NCI-H1694 (cell line): ENCODE measurements at places on chromosomes 1 and 21.

DNA sequence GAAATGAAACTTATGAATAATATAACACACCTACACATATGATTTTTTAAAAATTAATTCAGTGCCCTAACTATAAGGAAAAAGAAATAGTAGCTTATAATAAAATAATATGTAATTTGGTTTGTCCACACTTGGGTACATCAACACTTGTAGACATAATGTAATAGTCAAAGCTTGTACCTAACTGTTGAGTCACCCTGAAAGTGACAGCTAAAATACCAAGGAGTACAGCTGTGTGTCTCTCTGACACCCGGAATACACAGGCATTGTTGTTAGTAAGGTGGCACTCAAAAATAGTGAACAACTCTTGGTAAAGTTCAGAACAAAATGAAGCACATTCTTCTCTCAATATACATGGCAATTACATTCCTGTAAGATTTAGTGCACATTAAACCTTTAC, 243.4 kb downstream of the TRABD2B start:
- no peak for DNase-seq

GRCh38 chr1:3992103-3992556, 92.1 kb upstream of the C1orf174 start:
- DNase-seq, result no peak

DNA sequence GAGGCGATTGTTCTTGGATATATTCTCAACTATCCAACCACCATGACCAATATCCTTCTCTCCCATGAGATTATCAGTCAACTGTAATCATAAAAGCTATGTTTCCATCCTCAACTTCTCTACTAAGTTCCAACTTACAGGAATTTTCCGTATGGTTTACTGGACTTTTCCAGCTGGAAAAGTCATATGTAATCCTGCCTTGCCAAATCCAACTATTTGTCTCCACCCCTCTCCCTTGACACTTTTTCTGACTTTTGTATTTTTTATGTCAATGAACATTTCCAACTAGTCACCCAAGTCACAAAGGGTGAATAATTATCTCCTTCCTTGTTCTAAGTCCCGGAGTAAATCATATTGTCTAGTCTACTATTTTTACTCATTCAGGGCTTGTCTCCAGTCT, 293.1 kb downstream of the USP25 start:
- DNase-seq, result no peak

DNA sequence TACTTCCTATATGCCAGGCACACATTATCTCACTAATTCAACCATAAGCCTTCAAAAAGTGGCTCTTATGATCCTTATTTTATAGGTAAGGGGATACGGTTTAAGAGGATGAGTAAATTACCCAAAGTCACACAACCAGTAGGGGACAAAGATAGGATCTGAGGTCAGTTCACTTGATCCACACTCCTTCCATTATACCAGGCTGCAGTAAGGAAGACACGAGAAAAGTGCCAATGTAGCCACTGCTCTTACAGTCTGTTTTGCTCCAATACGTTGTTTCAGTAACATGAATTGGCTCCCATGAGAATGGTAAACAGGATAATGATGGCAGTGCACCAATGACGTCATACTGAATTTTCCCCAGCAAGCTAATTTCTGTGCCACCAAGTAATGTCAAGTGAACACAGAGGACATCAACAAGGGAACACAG, 15.4 kb upstream of the GUCA2A start:
- no peak for DNase-seq

DNA sequence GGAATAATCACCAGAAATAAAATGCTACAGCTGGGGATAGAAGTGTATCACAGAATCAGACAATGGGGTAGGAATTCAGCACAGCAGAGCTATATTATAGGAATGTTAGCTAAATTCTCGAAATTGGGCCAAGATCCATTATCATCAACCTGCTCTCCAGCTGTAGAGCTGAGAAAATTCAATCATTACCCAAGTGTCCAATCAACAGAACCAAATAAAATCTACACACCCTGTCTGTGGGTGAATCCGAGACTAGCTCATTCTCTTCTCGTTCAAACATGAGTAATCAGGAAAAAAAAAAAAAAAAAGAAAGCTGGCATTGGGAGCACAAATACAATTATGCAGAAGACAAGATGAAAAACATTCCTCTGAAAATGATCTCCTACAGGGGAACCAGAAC, 119.2 kb downstream of the CDC7 start:
- DNase-seq, result no peak

GRCh38 chr1:154859786-154860155, 10.3 kb downstream of the KCNN3 start:
- no peak for DNase-seq

DNA sequence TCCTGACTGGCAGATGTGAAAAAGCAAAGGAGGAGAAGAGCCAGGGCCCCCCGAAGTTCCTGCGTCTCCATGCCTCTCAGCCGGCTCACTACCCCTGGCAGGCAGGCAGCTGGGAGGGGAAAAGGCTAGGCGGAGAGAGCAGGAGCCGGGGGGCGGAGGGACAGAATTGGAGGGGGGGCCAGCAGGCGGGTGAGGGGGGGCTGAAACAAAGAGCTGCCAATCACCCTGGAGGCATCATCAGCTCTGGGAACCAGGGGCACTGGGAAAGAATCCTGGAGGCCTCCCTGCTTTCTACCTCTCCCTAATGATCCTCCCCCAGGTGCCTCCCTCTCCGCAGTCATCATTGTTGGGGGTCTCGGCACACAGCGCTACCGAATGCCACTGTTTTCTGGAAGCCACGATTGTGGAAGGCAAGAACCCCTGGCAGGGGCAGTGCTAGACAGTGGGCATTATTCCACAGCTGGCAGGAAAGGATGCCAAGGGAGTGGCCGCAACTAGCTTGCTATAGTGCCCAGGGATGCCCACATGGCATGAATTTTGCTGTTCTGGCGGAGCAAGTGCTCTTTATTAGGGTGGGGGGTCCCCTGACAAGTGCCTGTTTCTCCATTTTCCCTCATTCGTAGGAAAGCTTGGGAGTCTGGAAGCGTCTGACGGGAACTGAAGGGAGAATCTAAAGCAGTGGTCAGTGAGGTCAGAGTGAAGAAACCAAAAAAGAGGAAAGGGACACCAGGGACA, at the start of gene THBS3:
THBS3 (minus strand) TSS at position 92 of the 735 bp plus-strand sequence; CDS start at position 71, 21 bp downstream.
- peak; percentile 93 for DNase-seq

DNA sequence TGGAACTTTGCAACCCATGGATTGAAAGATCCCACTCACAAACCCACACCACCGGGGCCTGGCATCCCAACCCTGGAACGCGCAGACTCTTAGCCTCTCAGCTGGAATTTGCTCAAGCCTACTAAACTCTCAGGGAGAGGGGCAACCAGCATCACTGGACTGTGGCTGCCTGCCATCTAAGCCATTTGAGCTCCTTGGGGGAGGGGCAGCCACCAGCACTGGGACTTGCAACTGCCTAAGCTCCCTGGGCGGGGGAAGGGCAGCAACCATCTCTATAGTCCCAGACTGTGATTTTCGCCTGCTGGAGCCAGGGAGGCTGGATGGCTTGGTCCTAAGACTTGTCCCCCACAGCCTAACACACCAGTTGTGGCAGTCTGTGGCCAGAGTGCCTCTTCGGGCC, 122.3 kb downstream of the SNX7 start:
- DNase-seq, result no peak

- no peak for DNase-seq
Measured at GRCh38 chr1:115729756-115730155, 38.8 kb downstream of the CASQ2 start.
